ENCODE measurements at places on chromosomes 16 and 17.

GRCh38 chr16:30934827-30935557 lies 11.6 kb downstream of the FBXL19 start:
- no peak for DNase-seq

- no peak for DNase-seq
These were observed 10.2 kb downstream of the LASP1 start for GRCh38 chr17:38879878-38880665.

DNA sequence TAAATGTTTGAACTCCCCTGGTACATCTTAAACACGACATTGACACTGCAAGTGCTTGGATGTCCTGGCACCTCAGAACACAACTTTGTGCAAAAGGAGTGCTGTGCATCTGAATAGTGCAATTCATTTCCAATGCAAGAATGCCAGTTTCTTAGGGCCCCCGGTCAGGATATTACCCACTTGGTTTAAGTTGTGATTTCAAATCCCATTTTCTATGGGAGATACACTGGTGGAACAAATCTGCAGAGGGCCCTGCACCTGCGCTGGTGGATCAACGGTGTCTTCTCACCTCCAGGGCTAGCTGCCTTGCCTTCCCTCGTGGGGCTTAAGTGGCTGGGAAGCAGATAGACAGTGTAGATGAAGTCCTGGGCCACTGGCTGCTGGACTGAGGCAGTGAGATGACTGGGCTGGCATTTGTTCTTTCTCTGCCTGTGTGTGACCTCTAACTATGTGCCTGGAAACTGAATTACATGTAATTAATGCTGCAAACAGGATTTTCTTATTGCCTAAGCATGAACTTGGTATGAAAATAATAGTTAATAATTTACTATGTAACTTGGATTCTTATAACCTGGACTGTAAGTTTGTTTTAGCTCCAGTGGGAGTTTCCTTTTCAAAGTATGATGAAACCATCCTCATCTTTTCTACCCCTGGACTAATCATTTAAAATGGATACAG lies 20.9 kb downstream of the HAPSTR1 start:
- DNase-seq, result no peak

- no peak for DNase-seq
These were observed 5.7 kb upstream of the EXOSC6 start for GRCh38 chr16:70257391-70257790.

DNA sequence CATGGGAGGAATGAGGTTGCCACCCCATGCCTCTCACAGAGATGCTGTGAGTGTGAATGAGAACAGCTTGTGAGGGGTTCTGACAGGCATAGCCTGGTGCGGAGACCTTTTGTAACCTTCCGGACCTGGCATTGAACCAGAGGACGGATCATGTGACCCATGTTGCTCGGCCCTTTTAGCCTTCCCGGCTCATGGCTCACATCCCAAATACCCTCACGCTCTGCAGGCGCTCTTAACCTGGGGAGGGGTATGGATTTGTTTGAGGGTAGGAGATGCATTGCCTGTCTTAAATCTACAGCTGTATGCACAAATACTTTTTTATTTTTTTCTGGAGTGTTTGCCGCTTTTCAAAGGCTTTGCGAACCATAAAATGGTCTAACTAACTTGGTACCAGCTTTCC lies 102.4 kb upstream of the CRHR1 start:
- DNase-seq, result no peak

GRCh38 chr16:88468275-88469129 lies 15.4 kb downstream of the ZFPM1 start:
- DNase-seq, result no peak

DNA sequence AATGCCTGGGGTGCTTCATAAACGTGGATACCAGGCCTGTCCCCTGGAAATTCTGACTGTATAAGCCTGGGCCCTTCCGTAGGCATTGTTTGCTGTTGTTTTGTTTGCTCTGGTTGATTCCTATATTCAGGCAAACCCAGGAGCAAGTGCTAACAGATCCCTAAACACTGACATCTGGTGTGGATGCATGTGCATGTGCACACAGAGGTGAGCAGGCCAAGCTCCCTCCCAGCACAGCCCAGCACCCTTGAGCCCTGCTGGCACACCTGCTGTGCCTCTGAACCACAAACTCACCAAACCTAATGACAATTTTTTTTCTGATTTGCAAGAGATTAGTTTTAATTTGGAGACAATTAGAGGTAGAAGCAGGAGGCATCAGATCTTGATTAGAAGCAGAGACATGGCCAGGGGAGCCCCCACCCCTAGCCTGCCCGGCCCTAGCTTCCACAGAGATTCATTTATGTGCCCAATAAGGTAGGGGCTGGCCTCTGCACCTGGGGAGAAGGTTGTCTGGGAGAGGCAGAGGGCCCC lies 40.4 kb downstream of the TMEM132E start:
- no peak for DNase-seq

GRCh38 chr16:81866820-81867440 lies 87.8 kb downstream of the PLCG2 start:
- DNase-seq, result peak; percentile 68

- DNase-seq, result no peak
These were observed 24.0 kb upstream of the DOK4 start for GRCh38 chr16:57510016-57510871.

DNA sequence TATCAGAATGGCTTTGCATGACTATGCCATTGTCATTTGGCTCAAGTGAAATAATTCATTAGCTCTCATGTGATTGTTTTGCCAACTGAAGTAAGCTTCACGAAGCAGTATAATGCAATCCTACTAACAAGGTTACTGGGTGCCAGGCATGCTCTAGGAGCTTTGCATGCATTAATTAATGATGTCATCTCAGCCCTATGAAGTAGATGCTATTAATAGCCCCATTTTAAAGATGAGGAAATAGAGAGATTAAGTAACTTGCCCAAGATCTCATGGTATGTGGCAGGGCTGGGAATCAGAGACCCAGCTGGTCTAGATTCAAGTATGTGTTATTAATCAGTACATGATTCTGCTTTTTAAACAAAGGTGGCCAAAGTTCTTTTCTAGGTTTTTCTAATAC lies 14.1 kb downstream of the KRT39 start:
- no peak for DNase-seq

DNA sequence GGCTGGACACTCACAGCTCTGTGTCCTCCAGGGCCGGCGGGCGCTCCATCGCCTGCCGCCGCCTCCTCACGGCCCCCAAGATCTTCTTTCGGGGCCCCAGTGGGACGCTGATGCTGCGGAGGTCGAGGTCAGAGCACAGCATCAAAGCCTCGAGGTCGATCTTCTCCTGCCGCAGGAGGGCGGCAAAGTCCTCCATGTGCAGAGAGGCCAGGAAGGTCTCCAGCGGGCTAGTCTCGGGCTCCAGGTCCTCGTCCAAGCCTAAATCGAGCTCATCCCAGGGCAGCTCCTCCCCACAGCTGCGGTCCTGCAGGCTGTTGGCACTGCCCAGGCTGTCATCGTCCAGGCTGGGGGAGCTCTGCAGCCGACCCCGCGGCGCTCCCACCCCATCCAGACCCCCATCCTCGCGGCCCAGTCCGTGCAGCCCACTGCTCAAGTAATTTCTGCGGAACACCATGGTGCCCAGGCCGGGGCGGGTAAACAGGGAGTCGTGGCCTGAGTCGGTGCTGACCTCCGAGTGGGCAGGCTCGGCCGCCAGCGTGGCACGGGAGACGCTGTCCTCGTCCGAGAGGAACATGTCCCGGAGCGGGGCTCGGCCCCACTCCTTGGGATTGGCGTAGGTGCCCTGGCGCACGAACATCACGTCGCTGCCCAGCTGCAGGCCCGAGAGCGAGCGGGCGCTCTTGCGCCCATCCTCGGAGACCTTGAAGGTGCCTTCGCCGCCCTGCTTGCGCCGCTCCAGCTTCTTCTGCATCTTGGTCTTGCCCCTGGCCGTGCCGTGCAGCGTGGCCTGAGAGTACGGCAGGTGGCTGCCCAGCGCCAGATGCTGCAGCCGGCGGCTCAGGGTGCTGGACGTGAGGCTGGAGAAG lies 3.4 kb downstream of the USH1G start:
- DNase-seq, result no peak

GRCh38 chr16:84618581-84619460 lies 943 bp upstream of the COTL1 start:
- DNase-seq, result no peak

DNA sequence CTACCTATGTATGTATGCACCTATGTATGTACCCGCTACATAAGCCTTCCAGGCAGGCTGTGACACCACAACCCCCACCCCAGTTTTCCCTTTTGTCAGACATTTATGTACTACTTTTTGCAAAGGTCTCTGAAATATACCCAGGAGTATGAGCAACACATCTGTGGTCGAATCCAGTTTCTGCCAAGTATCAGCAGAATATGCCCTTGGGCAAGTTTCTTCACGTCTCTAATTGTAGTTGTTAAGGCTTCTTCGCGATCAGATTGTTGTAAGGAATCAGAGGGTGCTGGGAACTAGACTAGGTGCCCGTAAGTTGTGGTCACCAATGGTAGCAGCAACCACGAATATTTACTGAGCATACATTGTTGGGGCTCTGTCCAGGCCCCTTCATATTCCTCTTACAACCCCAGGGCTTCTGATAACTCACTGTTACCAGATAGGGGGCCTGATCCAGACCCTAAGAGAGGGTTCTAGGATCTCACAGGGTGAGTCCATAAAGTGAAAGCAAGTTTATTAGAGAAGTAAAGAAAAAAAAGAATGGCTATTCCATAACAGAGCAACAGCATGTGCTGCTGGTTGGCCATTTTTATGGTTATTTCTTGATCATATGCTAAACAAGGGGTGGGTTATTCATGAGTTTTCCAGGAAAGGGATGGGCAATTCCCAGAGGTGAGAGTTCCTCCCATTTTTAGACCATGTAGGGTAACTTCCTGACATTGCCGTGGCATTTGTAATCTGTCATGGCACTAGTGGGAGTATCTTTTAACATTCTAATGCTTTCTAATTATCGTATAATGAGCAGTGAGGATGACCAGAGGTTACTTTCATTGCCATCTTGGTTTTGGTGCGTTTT lies 16.6 kb downstream of the NUDT7 start:
- no peak for DNase-seq

GRCh38 chr16:15538507-15538906 lies 104.1 kb downstream of the BMERB1 start:
- no peak for DNase-seq

- no peak for DNase-seq
These were observed 957.6 kb upstream of the SOX9 start for GRCh38 chr17:71163121-71163812.

DNA sequence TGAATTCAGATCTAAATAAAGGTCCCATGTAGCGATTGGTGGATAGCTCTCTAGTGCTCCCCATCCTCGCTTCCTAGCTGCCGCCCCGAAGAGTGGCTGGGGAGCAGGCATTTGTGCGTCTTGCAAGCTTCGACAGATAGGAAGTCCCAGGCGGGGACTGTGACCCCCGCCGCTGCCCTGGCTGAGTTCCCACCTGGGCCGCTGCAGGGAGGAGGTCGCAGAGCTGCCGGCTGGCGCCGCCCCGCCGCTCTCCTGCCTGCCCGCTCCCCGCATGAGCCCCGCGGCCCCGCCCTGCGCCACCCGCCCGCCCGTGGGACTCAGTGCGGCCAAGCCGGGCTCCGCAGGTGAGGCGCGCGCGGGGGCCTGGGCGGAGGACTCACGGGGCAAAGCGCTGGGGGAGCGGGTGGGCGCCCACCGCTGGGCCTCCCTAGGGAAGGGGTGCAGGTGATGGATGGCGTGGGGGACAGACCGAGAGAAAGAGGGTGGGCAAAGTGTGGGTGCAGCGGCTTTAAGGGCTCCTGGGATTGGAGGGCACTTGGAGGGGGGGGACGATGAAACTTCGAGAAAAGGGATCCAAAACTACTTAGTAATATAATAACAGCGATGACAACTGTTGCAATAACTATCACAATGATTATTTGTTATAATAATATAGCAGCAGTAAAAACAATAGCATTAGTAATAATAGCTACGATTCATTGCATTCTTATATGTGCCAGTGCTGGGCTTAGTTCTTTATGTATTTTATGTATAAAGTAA lies at the start of gene OTOA:
TSS of gene OTOA (plus strand) at position 80 of the 759 bp plus-strand sequence. CDS start 14,547 bp downstream, outside the sequence.
- DNase-seq, result no peak

GRCh38 chr17:74862108-74862901 lies 2.6 kb upstream of the GRIN2C start:
- DNase-seq, result peak; percentile 65

DNA sequence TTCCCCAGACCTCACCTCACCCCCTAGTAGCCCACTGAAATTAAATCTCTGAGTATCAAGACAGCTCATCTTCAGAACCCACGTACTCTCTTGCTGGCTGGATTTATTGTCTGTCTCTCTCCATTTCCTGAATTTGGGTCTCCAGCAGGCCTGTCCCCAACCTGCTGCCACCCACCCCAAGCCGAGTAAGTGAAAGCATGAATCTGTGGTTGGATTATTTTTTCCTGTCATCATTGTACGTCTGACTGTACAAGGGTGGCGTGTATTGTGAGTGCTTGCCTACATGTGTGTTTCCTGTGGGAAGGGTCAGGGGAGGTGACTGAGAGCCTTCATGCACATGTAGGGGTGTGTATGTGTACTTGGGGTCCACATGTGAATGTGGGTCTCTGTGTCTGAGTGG lies 5.4 kb downstream of the TNP2 start:
- DNase-seq, result no peak

DNA sequence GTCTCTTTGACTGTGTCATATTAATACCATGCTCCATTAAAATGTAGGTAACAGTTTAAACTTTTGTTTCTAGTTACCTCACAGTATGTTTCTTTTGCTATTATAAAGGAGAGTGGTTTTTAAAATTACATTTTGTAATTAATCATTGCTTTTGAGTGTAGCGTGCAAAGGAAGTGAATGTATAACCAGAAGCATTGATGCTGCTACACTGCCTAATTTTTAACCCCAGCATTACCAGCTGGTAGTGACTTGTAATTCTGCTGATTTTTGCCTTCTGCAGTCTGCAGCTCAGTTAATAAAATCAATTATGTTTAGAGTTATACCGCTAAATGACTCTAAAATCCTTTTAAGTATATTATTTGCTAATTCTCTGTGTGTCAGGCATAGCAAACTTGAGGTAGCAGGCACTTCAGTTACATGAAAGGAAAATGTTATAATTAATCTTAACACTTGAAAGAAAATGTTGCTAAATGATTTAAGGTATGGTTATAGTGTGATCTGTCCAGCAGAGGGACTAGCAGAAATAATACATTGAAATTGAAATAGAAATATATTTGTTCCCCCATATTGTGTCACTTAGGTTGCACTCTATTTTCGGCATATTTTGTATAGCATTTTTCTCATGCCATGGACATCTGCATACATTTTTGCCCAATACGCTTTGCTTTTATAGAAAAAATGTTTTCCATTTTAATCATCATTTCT lies 388.5 kb downstream of the CNTNAP4 start:
- no peak for DNase-seq

GRCh38 chr17:50277357-50277754 lies 3.1 kb downstream of the TMEM92 start:
- no peak for DNase-seq

Measured in left ventricle myocardium inferior (tissue), 1 donor.